ENCODE measurements at places on chromosomes 7 and 10.

GRCh38 chr7:74027683-74028320 lies at the start of gene ELN:
ELN (plus strand) TSS chr7:74028173; CDS start chr7:74028188, 15 bp downstream.
- no peak for DNase-seq

GRCh38 chr10:6068422-6068821 lies 6.3 kb upstream of the IL2RA start:
- DNase-seq = no peak

DNA sequence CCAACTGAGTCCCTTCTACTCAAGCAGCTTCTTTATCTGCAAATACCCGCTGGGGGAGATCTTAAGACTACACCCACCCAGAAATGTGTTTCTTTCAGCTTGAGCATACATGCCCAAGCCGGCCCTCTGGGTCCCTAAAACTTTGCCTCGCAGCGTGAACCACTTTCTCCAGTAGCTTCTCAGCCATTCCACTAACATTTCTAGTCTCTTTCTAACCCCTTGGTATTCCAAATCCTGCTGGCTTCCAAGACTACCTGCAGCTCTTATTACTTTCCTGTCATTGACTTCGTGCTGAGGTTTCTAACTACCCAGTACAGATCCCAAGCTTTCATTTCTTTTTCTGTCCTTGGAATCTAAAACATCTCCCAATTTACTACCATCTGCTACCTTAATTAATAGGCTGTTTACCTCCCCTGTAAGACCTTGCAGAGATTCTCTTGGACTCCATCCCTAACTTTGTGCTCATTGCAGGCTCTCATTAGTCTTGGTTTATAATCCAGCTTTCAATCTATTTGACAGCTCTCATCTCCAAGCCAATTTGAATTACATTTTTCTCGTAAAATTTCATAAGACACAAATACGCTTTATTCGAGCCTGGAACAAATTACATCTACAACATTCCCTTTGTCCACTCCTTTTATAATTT lies 153.6 kb downstream of the FGFR2 start:
- no peak for DNase-seq

GRCh38 chr7:114033475-114033874 lies 114.7 kb upstream of the PPP1R3A start:
- no peak for DNase-seq

GRCh38 chr10:127836966-127837365 lies 55.8 kb downstream of the CLRN3 start:
- no peak for DNase-seq

DNA sequence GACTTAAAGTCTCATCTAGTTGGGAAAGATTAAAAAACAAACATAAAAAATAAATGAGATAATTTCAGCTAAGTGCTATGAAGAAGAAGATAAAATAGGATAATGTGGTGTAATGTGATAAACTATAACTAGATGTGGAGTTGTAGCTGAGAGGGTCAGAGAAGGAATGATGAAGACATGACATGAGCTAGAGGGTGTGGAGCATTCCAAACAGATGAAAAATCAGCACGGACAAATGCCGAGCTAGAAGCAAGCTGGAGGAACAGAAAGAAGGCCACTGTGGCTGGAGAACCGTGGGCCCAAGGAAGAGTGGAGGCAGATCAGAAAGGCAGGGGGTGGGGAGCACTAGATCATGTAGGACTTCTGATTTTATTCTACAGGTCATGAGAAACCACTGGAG lies 70.6 kb downstream of the CDK6 start:
- DNase-seq = no peak

DNA sequence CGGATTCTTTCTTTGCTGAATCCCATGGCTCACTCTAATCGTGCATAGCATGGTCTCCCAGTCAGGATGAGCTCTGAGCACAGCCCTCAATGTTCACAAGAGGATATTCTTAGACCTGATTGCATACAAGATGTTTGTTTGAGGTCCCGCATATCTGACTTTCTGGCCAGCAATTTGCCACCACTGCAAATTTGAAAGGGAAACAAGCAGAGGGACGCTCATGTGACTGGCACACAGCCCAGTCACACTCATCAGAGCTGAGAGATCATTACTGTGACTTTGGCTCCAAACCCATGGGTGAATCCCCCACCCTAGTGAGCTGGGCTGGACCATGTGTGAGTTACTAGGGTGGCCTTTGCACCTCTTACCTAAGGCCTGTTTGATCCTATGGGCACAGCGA lies 9.9 kb downstream of the TAS2R41 start:
- no peak for DNase-seq

- no peak for DNase-seq
These were observed 863 bp downstream of the CALD1 start for GRCh38 chr7:134780166-134780828.

DNA sequence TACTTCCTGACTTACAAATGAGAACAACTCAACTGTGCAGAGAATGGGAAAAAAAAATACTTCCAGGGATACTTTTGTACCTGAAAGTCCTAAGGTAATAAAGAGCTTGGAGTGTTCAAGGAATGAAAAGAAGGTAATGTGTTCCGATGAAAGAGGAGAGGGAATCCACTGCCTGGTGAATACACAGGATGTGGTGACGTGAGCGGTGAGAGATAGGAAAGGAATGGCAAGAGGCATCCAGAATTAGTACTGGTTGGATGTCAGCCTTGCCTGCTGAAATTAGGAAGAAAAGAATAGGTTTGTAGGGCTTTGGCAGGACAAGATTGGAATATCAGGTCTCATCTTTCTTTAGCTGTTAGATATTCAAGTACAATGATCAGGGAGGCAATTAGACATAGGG lies 347.7 kb downstream of the POM121L12 start:
- DNase-seq = no peak

DNA sequence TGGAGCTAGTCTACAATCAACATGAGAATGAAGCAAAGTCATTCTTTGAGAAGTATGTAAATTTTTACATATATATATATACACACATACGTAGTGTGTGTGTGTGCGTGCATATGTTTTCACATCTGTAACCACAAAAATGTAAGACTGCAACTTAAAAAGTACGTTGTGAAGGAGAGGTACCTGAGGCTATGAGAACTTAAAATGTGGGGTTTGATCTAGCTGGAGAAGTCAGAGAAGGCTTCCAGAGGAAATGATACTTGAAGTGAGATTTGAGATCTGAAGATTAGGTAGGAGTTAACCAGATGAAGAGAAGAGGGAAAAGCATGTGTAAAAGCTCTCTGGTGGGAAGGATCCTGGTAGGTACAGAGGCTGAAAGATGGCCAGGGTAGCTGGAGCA lies 5.8 kb downstream of the TAF5 start:
- DNase-seq = no peak

GRCh38 chr7:123860848-123861247 lies 15.9 kb downstream of the HYAL4 start:
- DNase-seq = no peak

GRCh38 chr7:71548746-71549145 lies 416.8 kb downstream of the GALNT17 start:
- DNase-seq = no peak

DNA sequence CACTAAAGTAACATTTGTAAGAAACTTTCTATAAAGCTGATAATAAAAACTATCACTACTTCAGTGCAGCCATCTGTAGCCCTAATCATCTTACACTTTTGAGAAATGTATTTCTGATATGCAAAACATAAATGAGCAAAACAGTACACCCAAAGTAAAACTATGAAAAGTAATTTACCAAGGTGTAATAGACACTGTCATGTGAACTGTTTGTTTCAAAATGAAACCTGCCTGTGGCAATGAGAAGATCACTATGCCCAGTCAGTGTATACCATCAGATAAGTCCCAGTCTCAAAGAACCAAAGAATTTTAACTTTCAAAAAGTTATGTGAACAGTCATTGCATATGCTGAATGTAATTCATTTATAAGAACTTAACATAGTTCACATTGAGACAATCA lies 398.1 kb downstream of the CDC14C start:
- no peak for DNase-seq

DNA sequence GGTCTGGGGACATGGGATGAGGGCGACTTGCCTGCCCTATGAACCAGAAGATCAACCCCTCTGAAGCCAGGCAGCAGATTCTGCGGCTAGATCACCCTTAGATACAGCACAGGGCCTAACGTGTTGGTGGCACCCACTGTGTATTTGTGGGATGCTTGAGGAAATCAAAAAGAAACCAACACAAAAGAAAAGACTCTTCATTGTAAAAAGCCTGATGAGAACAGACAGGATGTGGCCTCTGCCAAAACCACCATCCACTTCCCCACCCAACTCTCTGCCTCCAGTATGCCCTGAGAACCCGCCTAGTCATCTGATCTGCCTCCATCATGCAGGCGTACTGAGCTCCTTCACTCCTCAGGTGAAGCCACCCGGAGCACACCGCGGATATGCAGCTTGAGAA lies 97.2 kb upstream of the INSYN2A start:
- no peak for DNase-seq

DNA sequence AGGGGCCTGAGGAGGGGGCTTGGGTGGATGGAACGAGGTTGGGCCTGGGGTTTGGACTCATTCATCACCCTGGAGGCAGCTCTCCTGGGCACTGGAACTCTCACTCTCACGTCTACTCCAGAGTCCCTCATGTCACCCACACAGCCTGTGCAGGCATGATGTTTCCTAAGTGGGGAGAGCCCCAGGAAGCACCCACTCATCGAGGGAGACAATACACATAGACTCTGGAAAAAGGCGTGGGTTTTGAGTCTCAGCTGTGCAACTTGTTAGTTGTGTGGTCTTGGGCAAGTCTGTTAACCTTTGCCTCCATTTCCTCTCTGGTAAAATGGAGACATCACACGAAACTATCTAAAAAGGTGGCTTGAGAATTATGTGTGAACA lies 25.9 kb upstream of the RBM20 start:
- DNase-seq = no peak

DNA sequence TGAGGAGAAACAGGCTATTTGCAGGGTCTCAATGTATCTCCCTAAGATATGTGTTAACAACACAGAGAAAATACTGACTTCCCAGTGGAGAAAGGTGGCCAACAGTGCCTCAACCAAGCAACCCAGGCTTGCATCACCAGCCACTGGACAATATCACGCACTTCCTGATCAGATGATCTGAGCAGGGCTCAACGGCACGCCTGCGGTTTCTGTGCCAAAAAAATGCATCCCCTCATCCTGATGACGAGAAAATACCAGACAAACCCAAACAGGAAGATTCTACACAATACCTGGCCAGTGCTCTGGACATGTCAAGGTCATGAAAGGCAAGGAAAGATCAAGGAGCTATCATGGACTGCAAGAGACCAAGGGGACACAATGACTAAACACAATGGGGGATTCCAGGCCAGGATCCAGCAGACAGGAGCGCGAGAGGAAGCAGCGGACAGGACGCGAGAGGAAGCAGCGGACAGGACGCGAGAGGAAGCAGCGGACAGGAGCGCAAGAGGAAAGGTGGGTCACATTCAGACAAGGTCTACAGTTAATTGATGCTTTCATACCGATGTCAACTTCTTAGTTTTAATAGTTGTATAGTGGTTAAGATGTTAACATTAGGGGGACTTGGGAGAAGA lies 51.1 kb downstream of the GNA12 start:
- no peak for DNase-seq

DNA sequence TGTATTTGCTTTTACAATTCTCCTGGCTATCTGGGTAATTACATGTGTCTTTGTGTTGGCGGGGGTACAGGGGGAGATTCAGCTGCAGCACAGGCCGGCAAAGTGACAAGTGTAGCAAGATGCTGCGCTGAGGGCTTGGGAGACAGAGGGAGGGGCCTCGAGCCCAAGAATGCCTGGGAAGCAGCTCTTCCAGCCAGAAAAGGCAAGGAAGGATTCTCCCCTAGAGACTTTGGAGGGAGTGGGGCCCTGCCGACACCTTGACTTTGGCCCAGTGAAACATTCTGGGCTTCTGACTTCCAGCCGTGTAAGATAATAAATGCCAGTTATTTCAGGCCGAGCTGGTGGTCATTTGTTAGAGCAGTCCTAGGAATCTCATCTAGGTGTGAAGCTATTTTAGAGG lies 7.2 kb upstream of the REPIN1 start:
- DNase-seq = no peak

DNA sequence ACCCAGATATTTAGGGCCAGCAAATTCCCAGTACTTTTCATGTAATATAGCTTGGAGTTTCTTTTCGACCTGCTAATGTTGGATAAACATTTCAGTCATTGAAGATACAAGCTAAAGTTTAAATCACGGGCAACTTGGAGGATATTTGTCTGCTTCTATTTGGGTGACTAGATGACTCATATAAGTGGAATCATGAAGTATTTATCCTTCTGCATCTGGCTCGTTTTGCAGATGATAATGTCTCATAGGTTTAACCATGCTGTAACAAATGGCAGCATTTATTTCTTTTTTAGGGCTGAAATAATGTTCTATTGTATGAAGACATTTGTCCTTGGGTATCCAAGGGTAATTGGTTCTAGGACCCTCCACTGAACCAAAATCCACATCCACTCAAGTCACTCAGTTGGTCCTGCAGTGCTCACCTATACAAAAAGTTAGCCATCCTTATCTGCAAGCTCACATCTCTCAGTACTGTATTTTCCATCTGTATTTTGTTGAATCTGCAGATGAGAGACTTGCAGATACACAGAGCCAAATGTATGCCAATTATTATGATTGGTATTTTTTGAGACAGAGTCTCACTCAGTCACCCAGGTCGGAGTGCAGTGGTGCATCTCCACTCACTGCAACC lies 187.2 kb upstream of the CSTF2T start:
- no peak for DNase-seq

DNA sequence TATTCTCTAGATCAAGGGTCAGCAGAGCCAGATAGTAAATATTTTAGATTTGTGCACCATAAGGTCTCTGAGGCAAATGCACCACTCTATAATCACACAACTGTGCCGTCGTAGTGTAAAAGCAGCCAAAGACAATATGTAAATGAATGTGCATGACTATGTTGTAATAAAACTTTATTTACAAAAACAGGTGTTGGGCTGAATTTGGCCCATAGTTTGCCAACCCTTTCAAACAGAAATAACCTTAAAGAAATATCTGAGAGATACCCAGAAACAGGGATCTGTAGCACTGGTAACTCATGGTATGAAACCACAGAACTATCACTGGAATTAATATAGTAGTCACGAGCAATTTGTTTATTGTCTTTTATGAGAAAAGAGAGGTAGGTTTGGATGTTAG lies 86.0 kb downstream of the ARID5B start:
- no peak for DNase-seq

GRCh38 chr7:50264908-50265307 lies 39.6 kb upstream of the IKZF1 start:
- DNase-seq = no peak

GRCh38 chr7:131076032-131076431 lies 251.6 kb upstream of the MKLN1 start:
- no peak for DNase-seq
